Stomach (tissue), 19 donors: ENCODE measurements at places on chromosomes 11 and 22. TPM values are rescaled to one million over a fixed set of nuclear protein-coding genes. Genes with fewer than 3 reads are reported as not detected.

Gene SLC22A8
- not detected for total RNA-seq

Gene APOBEC3H
- not detected for total RNA-seq

Gene PC
- 8.9 TPM for total RNA-seq

Gene MAPK8IP1
- 5.4 TPM for total RNA-seq

Gene CARD18
- total RNA-seq = not detected

DNA sequence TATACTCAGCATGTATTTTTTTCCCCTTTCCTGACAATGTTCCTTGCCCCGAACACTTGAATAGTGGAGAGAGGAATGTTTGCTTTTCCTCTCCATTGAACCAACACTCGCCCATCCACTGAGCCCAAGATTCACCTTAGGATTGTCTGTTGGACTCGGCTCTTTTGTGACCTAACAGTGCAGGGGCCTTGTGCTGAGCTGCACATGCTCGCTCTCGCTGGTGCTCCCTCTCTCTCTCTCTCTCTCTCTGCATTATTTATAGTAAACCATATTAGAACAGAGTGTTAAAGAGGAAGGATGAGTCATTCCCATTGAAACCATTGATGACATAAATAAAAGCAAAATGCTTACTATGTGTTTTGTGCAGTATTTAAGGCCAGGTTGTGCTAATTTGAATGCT is 20.7 kb downstream of the ZBTB16 start:
- no peak for DNase-seq

GRCh38 chr11:78218707-78219492 is 30.2 kb downstream of the USP35 start:
- no peak for DNase-seq

DNA sequence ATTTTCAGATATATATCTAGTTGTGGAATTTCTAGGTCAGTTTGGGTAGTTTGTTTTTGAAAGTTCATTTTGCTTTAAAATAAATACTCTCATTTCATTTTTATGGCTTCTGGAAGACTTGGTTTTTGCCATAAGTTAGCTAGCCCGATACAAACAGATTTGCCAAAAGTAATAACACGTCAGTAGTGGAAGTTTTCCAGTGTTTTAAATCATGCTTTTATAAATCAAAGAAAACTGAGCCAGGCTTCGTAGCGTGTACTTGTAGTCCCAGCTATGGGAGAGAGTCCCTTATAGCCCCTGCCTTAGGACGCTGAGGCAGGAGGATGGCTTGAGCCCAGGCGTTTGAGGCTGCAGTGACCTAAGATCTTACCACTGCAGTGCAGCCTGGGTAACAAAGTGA is 21.7 kb upstream of the MICALL1 start:
- no peak for DNase-seq

- peak; percentile 83 for DNase-seq
Observed at GRCh38 chr22:19407649-19408606, 23.6 kb downstream of the HIRA start.

DNA sequence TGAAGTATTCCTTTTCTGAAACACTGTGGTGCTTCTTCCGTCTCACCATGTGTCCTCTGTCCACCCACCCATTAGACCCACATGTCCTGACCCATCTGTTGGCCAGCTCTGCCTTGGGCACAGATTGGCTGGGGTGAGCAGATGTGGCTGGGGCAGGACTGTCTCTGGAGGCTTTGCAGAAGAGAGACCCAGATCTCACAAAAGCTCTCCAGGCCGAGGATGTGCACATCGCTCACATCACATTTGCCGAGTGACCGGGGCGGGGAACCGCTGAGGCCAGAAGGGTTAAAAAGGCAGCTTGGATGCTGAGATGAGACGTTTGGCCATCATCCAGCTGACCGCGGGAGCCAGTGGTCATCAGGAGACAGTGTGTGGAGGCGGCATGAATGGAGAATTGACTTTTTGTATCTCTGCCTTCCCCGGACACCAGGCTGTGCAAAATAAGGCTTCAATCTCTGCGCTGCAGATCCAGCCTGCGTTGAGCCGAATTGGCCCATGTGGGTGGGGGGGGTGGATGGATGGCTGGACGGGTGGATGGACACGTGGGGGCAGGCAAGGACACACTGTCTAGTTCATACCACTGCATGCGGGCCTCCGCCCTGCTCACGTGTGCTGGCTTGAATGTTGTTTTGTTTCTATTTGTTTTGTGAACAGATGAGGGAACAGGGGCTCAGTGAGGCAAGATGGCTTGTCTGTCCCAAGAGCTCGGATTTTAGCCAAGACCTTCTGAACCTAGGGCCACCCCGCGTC is 6.1 kb downstream of the IFITM10 start:
- DNase-seq = no peak

DNA sequence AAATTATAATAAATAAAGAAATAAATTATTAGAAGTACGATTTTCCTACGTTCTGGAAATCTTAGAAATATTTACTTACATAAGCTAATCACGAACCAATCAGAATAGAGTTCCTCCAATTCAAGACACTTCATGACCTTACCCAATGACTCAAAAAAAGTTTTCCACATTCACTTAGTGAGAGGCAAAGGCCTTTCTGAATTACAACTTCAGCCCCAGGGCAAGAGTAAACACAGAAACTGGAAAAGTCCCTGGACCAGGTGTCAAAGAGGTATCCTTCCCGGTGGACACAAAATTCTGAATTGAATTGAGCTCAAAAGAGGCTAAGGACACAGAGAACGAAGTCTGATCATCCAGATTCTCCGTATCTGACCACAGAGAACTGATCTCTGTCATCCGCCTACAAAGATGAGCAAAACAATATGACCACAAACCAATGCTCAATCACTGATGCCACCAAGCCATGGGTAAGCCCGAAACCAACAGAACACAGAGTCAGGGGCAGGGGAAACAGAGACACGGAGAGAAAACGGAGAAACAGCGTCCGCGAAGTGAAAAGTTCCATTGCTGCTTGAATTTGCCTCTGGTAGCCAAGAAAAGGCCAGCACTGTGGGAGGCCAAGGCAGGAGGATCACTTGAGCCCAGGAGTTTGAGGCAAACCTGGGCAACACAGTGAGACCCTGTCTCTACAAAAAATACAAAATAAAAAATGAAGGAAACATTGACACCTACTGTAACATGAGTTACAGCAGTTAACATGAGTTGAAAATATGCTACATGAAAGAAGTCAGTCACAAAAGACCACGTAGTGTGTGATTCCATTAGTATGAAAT is 6.8 kb downstream of the BID start:
- DNase-seq = no peak

DNA sequence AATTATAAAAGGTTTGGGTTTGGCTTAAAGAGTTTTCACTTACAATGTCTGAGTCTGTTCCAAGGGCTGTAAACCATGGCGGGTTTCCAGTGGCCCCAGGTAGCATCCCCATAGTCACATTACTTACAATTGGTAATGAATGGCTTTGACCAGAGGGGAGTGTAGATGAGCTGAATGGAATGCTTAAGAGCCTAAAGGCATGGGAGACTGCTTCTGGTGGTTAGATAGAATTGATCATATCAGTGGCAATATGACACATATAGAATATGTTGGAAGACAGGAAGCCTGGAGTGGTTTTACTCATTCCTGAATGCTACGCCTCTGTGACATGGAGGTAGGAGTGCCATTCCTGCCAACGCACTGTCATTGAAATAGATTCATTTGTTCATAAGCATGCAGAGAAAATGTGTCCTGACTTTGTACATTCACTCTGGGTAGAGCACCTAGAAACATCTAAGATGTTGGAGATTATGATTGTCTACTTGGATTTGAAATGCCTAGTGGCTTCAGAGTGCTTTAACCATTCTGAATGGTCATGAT is 183.3 kb downstream of the BLID start:
- no peak for DNase-seq

- DNase-seq = no peak
Observed at GRCh38 chr11:106468531-106468930, 391.1 kb downstream of the AASDHPPT start.

GRCh38 chr11:122754553-122755322 is 83.6 kb upstream of the CRTAM start:
- DNase-seq = no peak

DNA sequence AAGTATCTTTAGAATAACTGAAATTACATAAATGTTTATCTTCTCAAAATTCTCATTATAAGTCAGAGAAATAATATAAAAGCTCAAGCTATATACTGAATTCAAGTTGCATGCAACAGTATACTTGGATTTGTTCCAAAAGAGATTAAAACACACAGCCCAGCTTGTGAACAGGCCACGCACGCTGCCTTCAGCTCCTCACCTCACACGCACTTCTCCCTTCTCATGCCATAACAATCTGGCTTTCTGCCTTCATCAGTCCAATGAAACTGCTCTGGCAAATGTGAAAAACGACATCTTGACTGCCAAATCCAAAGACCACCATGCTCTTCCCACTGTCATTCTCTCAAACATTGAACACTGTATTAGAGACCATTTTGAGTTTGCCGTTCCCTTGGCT is 22.1 kb downstream of the ATP6V1E1 start:
- peak; percentile 62 for DNase-seq

DNA sequence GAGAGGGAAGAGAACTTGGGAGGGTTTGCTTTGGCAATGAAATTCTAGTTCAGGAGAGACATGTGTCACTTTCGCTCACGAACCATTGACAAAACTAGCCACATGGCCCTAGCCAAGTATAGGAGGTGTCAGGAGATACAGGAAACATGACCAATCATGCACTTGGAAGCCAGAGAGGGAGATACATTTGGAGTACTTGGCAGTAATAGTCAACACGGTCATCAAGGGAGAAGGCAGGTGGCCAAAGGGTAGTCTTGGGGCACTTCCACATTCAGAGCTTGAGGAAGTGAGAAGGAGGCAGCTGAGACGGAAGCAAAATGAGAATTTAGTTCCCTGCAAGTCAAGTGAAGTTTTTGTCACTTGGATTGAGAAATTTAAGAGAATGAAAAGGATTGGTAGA is 26.4 kb upstream of the KIRREL3 start:
- DNase-seq = no peak

GRCh38 chr11:6608726-6609501 is 3.1 kb downstream of the TAF10 start:
- DNase-seq = peak; percentile 8

- no peak for DNase-seq
Observed at GRCh38 chr11:86938203-86938899, 16.8 kb downstream of the FZD4 start.

DNA sequence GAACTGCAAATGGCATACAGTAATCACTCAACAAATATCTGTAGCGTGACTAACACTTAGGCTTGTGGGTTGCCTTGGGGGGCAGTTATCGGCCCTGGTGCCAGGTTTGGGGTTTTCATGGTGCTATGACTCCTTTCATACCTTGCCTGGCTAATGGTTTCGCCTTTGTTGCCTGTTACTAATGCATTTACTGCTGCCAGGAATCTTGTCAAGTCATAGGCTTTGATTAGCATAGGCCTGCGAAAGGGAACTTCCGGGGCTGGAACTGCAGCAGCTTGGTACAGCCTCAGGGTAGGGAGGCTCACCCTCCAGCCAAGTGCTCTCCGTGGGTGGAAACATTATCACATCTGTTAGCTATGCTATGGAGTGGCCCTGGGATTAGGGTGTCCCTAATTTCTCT is 13.2 kb downstream of the SLC25A18 start:
- DNase-seq = no peak

GRCh38 chr11:79241205-79241851 is 199.5 kb downstream of the TENM4 start:
- DNase-seq = no peak

GRCh38 chr22:48654492-48654891 is 1173.2 kb downstream of the BRD1 start:
- DNase-seq = no peak

DNA sequence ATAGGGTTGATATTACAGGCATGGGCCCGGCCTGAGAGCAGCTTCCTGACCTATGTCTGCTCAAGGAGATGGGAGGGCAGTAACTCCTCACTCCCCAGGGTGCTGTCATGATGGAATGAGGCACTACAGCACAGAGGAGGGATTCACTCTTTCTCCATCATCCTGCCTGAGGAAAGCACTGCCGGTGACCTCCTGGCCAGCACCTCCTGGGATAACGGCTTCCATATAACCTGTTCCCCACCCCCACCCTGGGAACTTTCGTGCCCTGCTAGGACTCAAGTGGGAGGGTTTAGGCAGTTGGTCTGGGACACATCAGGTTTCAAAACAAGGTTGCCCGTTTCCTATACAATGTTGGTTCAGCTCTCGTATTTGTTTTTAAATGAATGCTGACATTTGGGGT is 42.7 kb upstream of the MN1 start:
- DNase-seq = no peak

DNA sequence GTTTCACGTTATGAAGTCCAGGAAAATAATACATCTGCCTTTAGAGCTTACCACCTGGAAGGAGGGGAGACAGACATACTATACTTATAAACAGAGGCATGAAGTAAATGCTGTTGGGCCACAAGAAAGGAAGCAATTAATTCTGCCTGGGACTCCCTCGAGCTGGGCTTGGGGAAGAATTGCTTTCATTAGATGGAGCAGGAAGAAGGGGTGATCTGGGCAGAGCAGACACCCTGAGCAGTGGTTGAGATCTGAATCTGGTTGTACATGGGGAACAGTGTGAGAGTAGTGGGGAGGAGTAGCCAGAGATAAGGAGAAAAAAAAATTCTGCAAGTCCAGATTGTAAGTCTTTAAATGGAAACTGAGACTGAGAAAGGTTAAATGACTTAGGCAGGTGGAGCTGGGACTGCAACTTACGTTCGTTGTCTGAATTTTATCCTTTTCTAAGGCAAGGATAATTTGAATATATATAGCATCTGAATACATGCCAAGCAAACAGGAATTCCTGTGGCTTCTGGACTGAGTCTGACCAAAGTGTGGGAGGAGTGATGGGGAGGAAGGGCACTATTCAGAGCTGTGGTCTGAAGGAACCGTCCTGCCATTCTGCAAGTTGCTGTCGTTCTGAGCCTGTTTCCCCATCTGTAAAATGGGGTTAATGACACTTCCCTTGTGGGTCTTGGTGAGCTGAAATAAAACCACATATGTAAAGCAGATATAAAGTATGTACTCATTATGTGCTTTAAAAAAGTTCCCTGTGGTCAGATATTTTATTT is 7.9 kb downstream of the NCAM1 start:
- peak; percentile 10 for DNase-seq

GRCh38 chr11:119031912-119032280 is 1.2 kb upstream of the SLC37A4 start:
- DNase-seq = no peak

DNA sequence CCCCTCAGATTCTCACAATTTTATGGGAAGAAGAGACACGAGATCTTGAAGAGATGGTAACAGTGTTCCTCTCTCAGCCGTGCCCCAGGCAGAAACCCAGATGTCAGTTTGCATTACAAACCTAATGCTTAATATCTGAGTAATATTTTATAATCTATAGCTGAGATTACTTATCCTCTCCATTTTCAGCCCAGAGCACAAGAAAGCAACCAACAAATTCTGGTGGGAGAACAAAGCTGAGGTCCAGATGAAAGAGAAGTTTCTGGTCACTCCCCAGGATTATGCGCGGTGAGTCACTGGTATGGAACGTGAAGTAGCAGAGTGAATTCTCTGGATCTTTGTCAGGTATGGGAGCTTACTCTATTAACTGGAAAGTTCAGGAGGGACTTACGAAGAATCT is 884 bp downstream of the CENATAC start:
- peak; percentile 35 for DNase-seq

GRCh38 chr11:113862435-113862834 is 12.9 kb downstream of the USP28 start:
- DNase-seq = no peak
